NCI-H1092 treated with DMSO at 0.1 percent for 48 hours (cell line): ENCODE measurements at places on chromosomes 5 and 9.

- no peak for DNase-seq
Measured at GRCh38 chr5:78557601-78558000, 91.0 kb downstream of the LHFPL2 start.

- DNase-seq, result no peak
Measured at GRCh38 chr9:83247732-83248131, 184.8 kb upstream of the RASEF start.

- DNase-seq, result no peak
Measured at GRCh38 chr9:96350866-96351265, 32.6 kb downstream of the SLC35D2 start.

DNA sequence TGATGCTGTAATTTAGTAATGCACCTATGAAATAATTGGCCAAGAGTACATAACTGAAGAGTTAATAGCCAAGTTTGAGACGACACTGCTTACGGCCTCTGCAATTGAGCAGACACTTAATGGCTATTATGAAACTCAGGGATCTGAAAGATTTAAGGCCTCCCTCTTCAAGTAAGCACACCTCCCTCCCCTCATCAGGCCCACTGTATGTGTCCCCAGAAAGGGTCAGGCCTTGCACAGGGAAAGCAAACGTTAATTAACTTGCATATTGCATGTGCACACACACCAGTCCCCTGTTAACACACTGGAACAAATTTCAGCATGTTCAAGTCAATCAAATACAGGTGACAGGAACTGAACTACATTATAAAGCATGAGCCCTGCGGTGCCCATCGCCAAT is 163.6 kb downstream of the SPOCK1 start:
- DNase-seq, result no peak

GRCh38 chr9:78575081-78575480 is 278.2 kb downstream of the PSAT1 start:
- DNase-seq, result no peak

DNA sequence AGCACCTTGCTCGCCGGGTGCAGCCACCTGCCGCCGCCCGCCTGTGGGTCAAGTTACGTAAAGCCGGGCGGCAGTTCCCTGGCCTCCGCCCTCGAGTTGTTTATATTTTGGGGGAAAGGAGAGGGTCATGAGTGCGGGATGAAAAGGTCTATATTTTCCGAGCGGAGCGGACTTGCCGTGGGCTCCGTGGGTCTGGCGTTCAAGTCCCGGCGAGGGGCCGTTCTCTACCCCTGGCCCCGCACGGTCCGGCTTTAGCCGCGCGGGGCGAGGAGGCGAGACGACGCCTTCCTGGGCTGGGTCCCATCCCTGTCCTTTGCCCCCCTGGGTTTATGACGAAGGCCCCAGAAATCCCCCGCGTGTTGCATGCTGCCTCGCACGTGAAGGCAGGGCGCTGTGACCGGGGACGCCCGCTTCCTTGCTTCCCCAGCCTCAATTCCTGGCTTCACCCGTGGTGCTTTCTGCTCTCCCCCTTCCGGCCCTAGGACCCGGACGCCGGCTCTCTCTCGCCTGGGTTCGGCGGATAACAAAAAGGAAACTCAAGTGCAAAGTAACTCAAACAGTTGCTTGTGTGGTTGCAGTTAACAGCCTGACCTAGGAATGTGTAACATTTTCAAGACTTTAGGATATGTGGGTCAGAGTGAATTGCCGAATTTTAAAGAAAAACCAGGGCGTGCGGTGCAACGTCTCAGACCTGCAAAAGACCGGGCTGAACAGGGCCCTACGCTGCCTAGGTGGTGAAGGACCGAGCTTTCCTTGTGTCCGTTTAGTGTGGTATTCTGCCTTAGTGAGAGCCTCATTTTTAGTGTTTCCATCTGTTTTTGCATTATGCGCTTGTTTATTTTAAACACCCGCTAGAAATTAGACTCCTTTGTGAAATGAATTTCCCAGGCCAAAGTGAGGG is 810 bp downstream of the VPS13A start:
- DNase-seq, result peak; percentile 46

GRCh38 chr9:87063871-87064270 is 116.6 kb upstream of the GAS1 start:
- no peak for DNase-seq

DNA sequence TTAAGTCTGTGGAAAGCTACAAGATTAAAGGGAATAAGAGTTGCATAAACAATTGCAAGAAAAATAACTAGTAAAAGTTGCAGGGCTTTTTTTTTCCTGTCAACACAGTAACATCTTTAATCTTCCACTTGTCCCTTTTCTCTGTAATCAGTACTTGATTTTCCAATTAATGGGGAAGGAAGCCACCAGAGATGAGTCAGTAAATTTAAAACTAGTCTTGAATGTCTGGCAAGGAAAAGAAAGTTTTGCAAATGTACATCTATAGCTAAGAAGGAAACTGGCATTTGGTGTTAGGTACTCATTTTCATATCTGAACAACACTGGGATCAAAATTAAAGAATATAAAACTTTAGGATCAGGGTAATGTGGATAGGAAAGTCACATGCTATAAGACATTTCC is 17.1 kb downstream of the DAP start:
- no peak for DNase-seq

- DNase-seq, result peak; percentile 54
Measured at GRCh38 chr9:131817073-131817472, 77.2 kb upstream of the RAPGEF1 start.

- DNase-seq, result no peak
Measured at GRCh38 chr5:98927242-98927988, 1.4 kb downstream of the CHD1 start.

- DNase-seq, result no peak
Measured at GRCh38 chr5:31942546-31942945, 231.6 kb downstream of the GOLPH3 start.

GRCh38 chr9:22683700-22684075 is 237.1 kb downstream of the DMRTA1 start:
- peak; percentile 66 for DNase-seq

- no peak for DNase-seq
Measured at GRCh38 chr5:7533941-7534340, 138.0 kb downstream of the ADCY2 start.

GRCh38 chr9:94937214-94937903 is 210.9 kb downstream of the AOPEP start:
- no peak for DNase-seq

DNA sequence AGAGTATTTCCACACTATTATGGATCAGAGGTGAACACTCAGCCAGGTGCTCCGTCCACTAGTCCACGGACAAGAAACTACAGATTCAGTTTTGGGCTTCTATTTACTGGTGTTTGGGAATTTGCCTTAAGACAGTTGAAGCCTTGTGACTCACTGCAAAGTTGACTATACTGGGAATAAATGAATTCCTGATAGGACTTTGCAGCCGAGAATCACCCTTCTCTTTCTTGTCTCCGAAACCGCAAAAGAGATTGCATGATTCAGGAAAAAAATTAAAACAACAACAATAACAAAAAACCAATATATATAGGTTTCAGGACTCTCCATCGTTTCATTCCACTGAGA is 716 bp downstream of the TMEM171 start:
- DNase-seq, result no peak

GRCh38 chr5:74063821-74064220 is 437.8 kb downstream of the ARHGEF28 start:
- DNase-seq, result no peak

GRCh38 chr9:96437454-96437853 is 12.5 kb upstream of the HABP4 start:
- DNase-seq, result no peak

DNA sequence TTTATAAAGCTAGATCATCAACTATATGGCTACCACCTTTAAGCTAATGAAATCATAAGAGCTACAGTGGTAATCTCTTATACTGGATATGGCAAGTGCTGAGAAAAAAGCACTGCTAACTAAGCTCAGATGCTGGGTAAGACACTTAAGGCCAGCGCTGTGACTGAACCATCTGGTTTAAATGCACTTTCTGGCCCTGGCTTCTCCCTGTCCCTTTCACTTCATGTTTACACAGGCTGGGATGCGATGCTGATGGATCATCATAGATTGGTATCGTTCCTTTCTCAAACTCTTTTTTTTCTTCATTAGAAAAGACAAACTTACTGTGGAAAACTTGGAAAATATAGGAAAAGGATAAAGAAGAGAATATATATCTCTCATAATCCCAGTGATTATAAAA is 52.3 kb downstream of the KIF24 start:
- DNase-seq, result peak; percentile 83

GRCh38 chr5:42974536-42974935 is 65.6 kb downstream of the ANXA2R start:
- DNase-seq, result no peak

- no peak for DNase-seq
Measured at GRCh38 chr9:12878351-12878978, 103.6 kb downstream of the LURAP1L start.

- no peak for DNase-seq
Measured at GRCh38 chr5:134592141-134592746, 40.4 kb downstream of the SAR1B start.

- no peak for DNase-seq
Measured at GRCh38 chr5:74334762-74335384, 305.7 kb downstream of the ENC1 start.
